ENCODE measurements at places on chromosomes 1 and 21.

DNA sequence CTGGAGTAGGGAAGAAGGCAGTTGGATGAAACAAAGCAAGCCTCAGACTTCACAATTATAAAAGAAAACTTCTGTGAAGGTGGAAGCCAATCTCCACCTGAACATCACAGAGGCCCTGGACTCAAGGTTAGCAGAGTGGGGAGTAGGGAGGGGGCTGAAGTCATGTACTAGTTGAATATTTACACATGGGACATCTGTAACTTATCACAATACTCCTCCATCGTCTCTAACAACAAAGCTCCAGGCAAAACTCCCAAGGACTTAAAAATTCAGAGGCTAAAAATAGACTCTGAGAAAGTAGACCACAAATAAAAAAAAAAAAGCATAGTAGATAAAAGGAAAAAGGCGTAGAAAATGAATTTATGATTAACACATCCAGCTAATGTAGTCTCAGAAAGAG lies 326.3 kb upstream of the PKN2 start:
- DNase-seq: no peak

DNA sequence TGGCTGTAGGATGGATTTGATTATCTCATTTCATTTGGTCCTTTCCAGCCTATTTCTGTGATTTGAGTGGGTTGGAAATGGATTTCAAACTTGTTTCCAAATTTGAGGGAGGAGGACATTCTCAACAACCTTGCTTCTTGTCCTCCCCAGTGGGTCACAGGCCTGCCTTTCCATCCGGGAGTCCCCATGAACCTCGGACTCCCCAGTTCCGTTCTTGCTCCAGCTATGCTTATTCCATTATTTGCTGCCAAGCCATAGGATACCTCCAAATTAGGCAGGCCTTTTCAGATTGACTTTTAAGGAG lies 97.8 kb downstream of the DUSP10 start:
- DNase-seq: peak; percentile 57

DNA sequence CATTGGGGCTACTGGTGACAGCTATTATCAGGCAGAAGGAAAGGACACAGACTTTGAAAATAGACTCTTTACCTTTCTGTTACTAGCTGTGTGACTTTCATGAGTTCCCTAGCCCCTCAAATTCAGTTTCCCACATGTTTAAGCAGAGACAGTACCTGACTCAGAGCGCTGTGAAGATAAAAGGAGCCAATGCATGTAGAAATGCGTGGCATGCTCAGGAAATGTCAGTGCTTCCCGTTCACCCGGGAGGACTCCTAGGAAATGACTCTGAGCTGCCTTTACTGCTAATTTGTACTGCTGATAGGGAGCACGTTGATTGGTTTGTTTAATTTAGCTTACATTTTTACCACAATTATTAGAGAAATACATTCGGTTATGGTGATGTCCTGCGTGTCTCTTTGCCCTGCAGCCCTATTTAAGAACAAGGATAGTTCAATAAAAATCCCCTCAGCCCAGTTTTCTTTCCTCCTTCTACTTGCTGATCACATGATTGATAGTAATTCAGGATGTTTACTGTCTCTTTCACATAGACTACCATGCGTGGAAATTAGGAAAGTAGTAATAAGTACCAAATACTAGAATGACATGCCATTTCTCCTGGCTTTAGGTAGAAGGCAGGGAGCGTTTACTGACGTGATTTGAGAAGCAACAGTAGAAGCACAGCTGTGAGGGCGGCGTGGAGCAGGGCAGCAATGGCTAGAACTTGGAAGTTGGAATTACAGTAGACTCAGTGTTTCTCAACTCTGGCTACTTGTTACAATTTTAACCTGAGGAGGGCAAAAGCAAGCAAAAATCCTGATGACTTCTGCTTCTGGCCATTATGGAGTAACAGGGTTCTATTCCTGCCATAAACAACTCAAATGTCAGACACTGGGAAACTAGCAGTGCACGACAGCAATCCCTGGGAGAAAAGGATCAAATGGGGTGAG lies 15.9 kb downstream of the PDIK1L start:
- no peak for DNase-seq

DNA sequence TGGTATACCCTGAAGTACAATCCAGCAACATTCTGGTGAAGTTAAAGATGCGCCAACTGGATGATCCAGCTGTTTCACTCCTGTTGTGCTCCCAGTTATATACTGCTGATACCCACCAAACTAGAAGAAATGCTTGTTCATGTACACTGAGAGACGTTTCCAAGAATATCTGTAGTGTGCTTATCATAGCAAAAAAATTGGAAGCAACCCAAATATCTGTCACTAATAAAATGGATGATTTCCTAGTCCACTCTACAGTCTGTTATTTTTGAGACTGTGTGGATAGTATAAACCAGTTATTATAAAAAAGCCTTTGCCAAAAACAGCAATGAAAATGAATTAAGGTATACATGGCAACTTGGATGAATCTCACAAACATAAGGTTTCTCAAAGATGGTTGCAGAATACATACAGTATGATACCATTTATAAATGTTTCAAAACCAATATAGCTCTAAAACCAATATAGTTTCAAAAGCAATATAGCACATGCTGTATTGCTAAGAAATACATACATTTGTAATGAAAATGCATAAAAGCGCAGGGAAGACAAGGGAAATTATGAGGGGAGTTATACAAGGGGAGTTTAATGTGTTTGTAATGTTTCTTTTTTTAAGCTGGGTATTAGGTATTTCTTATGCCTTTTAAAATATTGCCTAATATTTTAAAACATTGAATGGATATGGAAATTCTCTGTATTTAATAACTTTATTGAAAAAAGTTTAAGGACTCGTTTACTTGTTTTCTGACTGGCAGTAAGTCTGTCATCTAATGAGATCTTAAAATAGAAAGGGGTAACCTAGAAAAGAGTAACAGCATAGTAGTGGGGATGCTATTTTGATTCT lies 36.5 kb downstream of the GPSM2 start:
- no peak for DNase-seq

DNA sequence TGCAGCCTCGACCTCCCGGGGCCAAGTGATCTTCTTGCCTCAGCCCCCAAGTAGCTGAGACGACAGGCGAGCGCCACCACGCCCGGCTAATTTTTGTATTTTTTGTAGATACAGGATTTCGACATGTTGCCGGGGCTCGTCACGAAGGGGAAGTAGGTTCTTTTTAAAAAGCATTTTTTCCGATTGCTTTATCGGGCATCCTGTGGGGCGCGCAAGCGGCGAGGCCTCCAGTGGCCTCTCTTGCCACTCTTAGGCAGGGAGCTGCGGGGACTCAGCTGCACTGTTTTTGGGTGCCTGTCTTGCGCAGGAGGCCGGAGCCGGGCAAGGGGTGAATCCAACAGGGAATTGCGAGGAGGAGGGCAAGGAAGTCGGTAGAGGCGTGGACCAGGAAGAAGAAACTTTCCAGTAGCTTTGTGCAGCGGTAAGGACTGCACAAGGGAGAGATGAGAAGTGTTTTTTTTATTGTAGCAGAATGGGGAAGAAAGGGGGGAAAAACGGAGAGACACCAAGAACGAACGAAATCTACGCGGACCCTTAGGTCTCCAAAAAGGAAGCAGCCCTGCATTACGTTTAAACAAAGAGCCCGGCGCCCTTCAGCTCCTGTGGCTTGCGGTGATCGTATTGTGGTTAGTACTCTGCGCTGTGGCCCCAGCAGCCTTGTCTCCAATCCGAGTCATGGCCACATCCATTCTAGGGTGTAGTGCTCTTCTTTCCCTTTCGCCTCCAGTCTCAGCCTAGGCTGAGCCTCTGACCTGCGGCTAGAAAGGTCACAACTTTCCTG lies 164.8 kb downstream of the PPIAL4G start:
- DNase-seq: no peak

DNA sequence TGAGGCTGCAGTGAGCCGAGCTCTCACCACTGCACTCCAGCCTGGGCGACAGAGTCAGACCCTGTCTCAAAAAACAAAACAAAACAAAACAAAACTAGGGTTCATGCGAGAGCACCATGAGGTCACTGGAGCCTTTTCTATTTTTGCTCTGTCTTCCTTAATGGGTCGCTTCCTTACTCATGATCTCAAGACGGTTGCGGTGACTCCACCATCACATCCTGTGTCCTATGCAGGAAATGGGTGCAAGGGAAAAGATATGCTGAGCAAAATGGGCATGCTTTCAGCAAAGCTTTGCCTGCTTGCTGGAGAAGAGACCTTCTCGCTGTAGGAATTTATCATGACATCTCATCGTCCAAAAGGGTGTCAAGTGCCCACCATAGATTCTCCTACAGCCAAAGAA lies 36.4 kb downstream of the WNT9A start:
- DNase-seq: no peak

- DNase-seq: no peak
Measured at GRCh38 chr1:41888756-41889155, 30.0 kb downstream of the HIVEP3 start.

DNA sequence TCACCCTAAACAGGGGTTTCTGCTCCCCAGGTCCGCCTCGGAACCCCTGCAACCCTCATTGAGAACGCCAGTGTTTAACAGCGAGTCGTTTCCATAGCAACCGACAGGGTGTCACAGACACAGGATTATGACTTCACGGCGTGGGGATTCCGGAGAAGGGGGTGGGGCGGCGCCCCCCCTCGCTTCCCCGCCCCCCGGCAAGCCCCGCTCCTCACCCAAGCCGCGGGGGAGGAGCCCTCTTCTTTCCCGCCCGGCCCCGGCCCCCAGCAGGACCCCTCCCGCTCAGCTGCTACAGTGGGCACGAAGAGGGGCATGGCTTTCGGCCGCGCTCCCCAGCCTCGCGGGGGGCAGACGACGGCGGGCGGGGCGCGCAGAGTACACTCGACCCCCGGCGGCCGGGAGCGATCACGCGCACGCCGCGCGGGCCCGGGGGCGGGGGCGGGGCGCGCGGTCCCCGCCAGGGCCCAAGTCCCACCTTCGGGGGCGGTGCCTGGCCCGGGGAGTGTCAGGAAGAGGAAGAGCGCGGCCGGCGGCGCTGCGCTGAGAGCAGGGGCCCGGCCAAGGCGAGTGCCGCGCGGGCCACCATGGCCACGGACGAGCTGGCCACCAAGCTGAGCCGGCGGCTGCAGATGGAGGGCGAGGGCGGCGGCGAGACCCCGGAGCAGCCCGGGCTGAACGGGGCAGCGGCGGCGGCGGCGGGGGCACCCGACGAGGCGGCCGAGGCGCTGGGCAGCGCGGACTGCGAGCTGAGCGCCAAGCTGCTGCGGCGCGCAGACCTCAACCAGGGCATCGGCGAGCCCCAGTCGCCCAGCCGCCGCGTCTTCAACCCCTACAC lies at the start of gene EFHD2:
Gene EFHD2, plus strand, starts transcription at position 501 of the 835 bp plus-strand sequence. Its CDS starts 84 bp downstream, at position 585.
- DNase-seq: peak; percentile 90

- DNase-seq: no peak
Measured at GRCh38 chr1:88453295-88453694, 230.8 kb upstream of the PKN2 start.
